ENCODE measurements at places on chromosomes 3 and 15. TPM values are rescaled to one million over a fixed set of nuclear protein-coding genes. Genes with fewer than 3 reads are reported as not detected.

Gene DUOXA2
- polyA plus RNA-seq = not detected

Gene PPP1R14D
- polyA plus RNA-seq = not detected

Gene SCAANT1
- polyA plus RNA-seq = not detected

Gene SLC6A20
- polyA plus RNA-seq = not detected

Gene CPN2
- polyA plus RNA-seq = not detected

Gene GREM1
- polyA plus RNA-seq = 489 TPM
